ENCODE measurements at places on chromosomes 11 and 22.

DNA sequence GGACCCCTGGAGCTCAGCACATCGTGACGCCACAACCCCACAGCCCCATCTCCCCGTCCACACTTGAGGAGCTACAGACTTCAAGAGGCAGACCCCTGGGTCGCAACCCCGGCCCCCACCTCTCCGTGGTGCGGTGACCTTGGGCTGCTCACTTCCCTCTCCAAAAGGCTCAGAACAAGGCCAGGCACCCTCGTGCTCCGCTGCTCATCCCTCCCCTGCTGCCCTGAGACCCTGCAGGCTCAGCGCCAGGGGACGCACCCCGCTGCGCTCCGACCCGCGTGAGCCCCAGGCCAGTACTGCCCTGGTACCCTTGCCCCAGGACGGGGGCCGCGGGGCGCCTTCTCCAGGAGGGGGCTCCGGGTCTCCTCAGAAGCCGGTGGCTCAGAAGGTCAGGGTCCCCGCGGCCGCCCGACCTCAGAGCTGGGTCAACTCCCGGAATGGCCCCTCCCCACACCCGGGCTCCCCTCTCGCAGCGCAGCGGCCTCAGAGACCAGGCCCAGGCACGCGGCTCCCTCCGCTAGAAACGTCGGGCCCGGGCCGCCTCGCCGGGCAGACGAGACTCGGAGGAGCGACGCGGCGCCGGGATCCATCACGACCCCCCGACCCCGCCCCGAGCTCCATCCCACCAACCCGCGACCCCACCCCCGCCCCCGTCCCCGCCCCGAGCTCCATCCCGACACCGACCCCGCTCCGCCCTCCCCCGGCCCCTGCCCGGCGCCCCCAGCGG, 563 bp downstream of the GATD1 start:
- peak overlapping the region; percentile 97 for H3K4me3 ChIP-seq
- H3K4me1 ChIP-seq, result peaks cover 29% of the 10 kb centered on the region
- H3K36me3 ChIP-seq, result no peaks in the 10 kb centered on the region
- peak overlapping the region; percentile 93 for H3K27ac ChIP-seq
- DNase-seq, result no peak

GRCh38 chr11:47466201-47466600, 17.3 kb upstream of the RAPSN start:
- no peaks in the 10 kb centered on the region for H3K27me3 ChIP-seq
- peak overlapping the region; percentile 79 for H3K27ac ChIP-seq
- no peak overlapping the region for H3K4me3 ChIP-seq
- peaks cover 25% of the 10 kb centered on the region for H3K4me1 ChIP-seq

- H3K27me3 ChIP-seq, result no peaks in the 10 kb centered on the region
- no peak overlapping the region for H3K4me3 ChIP-seq
- no peaks in the 10 kb centered on the region for H3K36me3 ChIP-seq
- H3K27ac ChIP-seq, result no peak overlapping the region
- no peak for DNase-seq
Observed at GRCh38 chr11:46906609-46907041, 11.7 kb downstream of the LRP4 start.

DNA sequence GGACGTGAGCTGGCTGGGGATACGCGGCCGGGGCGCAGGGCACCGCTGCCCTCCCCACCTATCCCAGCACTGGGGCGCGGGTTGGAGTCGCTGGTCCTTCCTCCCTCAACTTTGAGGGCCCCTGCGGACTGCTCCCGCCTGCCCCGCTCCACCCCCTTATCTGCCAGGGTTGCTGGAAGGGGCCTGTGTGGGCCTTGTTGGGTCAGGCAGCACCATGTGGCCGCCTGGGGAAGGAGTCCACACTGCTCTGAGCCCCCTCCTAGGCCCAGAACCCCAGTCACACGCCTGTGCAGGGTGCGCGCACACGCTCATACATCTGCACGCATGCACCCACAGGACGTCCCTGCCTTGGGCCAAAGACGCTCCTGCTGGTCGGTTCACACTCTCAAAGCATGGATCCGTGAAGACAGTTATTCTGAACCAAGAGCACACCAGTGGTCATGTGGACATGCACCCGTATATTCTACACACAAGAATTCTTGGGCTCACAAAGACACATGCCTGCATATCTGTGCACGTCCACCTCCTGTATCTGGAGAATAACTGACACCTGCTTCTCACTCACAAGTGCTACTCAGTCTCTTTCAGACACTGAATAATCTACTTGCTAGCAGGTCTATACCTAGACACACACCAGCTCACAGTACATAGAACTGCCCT, 710 bp downstream of the TUB start:
- H3K27ac ChIP-seq, result no peak overlapping the region
- peak overlapping the region; percentile 44 for H3K4me3 ChIP-seq
- peaks cover 30% of the 10 kb centered on the region for H3K27me3 ChIP-seq

- peaks cover 17% of the 10 kb centered on the region for H3K4me1 ChIP-seq
- no peaks in the 10 kb centered on the region for H3K27me3 ChIP-seq
- H3K36me3 ChIP-seq, result no peaks in the 10 kb centered on the region
- DNase-seq, result peak; percentile 69
- peak overlapping the region; percentile 77 for H3K4me3 ChIP-seq
Observed at GRCh38 chr22:41447435-41448188, 1.0 kb upstream of the TOB2 start.

DNA sequence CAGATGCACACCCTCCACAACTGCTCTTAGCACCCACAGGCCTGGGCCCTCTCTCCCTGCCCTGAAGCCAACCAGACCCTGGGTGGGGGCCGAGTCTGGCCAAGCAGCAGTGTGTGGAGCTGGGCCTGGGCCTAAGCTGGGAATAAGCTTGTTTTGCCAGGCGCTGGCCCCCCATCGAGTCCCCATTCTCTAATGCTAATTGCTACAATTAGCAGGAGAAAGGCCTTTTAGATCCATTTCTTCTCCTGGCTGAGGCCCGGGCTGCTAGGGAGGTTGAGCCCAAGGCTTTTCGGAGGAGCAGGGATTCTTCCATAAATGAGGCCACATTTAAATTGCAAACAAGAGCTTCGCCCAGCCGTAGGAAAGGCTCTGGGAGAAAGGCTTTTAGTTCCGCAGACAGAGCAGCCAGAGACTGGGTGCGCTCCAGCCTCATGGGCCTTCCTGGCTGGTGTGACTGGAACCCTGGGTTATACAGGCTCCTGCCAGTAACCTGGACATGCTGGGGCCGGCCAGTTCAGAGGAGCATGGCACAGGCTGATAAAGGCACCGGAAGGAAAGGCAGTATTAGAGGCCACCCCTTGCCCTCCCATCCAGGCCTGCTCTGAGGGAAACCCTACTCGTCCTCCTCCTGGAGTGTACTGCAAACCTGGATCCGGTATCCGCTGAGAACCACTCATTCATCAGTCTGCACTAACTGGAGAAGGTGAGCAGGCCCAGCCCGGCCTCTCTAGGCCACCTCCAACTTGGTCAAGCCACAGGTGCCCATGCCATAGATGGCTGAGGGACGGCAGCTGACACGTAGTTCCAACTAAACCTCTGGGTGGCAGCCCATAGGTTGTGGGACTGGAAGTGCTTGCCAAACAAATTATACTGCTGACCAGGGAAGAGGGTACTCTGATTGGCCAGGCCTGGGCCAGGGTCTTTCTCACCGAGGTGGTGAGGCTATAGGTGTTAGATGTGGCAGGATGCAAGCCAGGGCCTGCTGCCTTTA, 6.2 kb downstream of the KCNQ1OT1 start:
- H3K27me3 ChIP-seq, result no peaks in the 10 kb centered on the region
- H3K36me3 ChIP-seq, result no peaks in the 10 kb centered on the region
- H3K4me1 ChIP-seq, result peaks cover 12% of the 10 kb centered on the region
- no peak for DNase-seq

- peak overlapping the region; percentile 75 for H3K27ac ChIP-seq
- peaks cover 77% of the 10 kb centered on the region for H3K4me1 ChIP-seq
- H3K27me3 ChIP-seq, result no peaks in the 10 kb centered on the region
- no peak for DNase-seq
- H3K4me3 ChIP-seq, result no peak overlapping the region
- H3K36me3 ChIP-seq, result no peaks in the 10 kb centered on the region
Observed at GRCh38 chr11:75325713-75326438, 25.6 kb downstream of the ARRB1 start.

DNA sequence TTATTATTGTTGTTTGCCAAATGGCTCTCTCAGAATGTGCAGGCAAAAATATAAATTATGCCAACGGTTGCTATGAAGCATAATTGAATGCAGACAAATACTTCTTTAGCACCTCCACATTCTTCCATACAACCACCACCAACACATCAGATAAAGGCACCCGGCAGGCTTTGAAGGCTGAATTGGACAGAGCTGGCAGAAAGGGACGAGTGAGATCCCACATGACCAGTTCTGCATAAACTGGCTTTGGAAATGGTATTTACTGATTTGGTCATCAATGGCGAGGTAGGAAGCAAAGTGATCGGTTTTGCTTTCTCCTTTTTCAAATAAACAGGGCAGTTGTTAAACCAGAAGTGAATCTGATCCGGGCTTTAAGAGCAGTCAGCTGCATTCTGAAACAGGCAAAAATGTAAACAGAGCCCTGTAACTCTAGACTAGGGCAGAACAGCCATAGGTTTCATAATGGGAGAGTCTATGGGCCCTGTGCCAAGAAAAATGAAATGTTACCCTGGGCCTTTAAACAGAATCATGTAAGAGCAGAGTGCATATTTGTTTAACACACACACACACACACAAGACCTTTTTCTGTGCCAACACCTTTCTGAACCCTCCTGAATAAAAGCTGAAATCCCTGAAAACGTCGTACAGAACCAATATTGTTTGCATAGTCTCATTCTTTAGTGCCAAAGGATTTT, 97.7 kb downstream of the MPPED2 start:
- peaks cover 32% of the 10 kb centered on the region for H3K4me1 ChIP-seq
- H3K4me3 ChIP-seq, result no peak overlapping the region
- no peaks in the 10 kb centered on the region for H3K36me3 ChIP-seq
- no peaks in the 10 kb centered on the region for H3K27me3 ChIP-seq

DNA sequence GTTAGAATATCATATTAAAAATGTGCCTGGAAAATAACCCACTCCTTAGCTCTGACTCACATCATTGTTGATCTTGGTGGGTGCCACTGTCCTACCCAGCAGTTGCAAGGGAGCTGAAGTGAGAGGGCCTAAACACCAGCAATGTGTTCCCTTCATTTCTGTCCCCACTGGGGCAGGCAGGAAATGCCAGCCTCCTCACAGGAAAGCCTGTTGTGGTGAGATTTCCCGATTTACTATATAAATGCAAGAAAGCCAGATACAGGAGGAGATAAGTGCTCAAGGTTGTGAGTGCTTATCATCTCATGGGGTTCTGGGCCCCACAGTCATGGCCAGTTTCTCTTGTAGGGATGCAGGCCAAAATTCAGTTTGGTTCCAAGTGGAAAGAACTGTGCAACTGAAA, 15.8 kb upstream of the FLI1 start:
- H3K4me3 ChIP-seq, result no peak overlapping the region
- H3K4me1 ChIP-seq, result no peaks in the 10 kb centered on the region
- DNase-seq, result no peak
- H3K36me3 ChIP-seq, result no peaks in the 10 kb centered on the region

DNA sequence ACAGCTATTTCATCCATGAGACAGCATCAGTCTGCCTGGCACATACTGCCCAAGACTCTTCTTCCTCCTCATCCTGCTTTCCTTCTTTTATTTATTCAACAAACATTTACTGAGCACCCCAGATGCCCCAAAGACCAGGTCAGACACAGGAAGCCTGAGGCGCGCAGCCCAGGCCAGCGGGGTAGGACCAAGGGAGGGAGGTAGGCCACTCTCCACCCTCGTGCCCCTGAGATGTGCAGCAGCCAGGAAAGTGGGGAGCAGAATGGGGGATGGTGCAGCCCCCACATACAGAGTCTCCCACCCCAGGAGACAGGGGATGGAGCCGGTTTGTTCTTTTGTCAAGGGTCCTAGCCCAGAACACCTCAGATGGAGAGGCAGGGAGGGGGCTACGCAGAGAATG, 4.2 kb upstream of the IL2RB start:
- DNase-seq, result no peak
- no peaks in the 10 kb centered on the region for H3K36me3 ChIP-seq
- no peaks in the 10 kb centered on the region for H3K27me3 ChIP-seq
- no peak overlapping the region for H3K27ac ChIP-seq
- no peak overlapping the region for H3K4me3 ChIP-seq

DNA sequence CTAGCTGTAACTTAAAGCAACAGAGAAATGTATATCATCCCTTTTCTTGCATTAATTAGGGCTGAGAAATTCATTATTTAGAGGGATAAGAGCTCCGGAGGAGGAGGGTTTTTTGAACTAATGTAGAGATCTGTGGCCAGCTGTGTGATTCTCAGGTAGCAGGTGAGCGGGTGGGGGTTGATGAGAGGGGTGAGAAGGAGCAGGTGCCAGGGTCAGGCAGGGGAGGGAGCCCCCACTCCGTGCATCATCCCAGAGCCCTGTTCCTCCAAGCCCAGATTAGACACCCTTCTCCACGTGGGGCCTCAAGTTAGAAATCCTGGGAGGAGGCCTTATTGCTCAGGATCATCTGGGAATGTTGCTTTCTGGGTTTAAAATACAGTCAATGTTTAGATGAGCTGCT, 24.9 kb downstream of the ZBTB16 start:
- H3K36me3 ChIP-seq, result no peaks in the 10 kb centered on the region
- no peak for DNase-seq
- no peak overlapping the region for H3K27ac ChIP-seq
- peaks cover 71% of the 10 kb centered on the region for H3K4me1 ChIP-seq
- no peak overlapping the region for H3K4me3 ChIP-seq

- no peak overlapping the region for H3K27ac ChIP-seq
- H3K4me3 ChIP-seq, result no peak overlapping the region
Observed at GRCh38 chr11:46020084-46020599, 97.7 kb downstream of the LARGE2 start.

GRCh38 chr11:26268980-26269660, 62.8 kb upstream of the ANO3 start:
- H3K36me3 ChIP-seq, result no peaks in the 10 kb centered on the region
- DNase-seq, result no peak
- H3K4me1 ChIP-seq, result no peaks in the 10 kb centered on the region
- H3K27ac ChIP-seq, result no peak overlapping the region

DNA sequence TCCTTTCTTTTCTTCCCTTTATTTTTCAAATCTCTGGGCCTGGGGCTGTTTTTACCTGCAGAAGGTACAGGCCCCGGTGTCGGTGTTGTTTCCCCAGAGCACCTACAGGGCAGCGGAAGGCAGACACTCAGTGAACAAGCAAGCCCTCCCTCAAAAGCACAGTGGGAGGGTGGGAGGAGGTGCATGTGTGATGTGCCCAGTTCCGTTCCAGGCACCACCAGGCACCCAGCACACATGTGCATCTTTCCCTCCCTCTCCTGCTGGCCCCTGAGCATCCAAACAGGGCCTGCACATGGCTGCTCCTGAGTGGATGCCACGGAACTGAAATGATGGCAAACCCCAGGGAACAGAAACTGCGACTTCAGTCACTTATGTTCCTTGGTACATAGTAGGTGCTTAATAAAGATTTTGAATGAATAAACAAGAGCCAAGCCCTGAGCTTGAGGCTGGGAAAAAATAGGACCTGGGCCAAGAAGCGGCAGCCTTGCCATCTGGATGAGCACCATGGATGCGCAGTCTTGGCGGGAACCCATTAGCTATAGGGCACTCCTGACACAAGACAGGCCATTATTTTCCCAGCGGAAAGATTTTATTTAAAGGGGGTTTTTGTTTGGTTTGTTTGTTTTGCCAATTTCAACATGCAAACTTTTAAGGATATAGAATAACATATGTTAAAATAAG, 47.8 kb downstream of the ARRB1 start:
- no peaks in the 10 kb centered on the region for H3K27me3 ChIP-seq
- H3K27ac ChIP-seq, result no peak overlapping the region
- H3K4me3 ChIP-seq, result no peak overlapping the region
- no peak for DNase-seq

Measured in transverse colon (tissue), 4 donors.